ENCODE measurements at places on chromosomes 3 and 15. TPM values are rescaled to one million over a fixed set of nuclear protein-coding genes. Genes with fewer than 3 reads are reported as not detected.
A peak's percentile ranks its signal among the peaks of the same experiment; 100 is the strongest.

DNA sequence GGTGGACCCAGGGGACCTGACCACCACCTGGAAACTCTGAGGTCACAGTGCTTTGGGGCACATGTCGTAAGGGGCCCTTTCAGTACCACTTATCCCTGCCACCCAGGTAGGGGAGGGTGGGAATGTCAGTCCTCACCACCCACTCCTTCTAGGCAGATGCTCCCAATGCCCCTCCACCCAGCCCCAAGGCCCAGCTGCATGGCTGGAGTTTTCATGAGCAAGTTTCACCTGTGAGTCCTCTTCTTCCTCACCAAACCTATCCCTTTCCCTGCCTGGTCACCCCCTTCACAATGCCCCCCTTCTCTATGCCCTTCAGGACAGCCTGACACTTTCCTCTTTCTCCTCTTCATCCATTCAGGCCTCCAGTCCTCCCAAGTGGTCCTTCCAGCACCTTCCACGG is 9.8 kb downstream of the FAM174B start:
- H3K4me3 ChIP-seq, result no peak overlapping the region
- no peak for DNase-seq
- no peaks in the 10 kb centered on the region for H3K4me1 ChIP-seq

ARID3B gene
- total RNA-seq, result 2.7 TPM

DNA sequence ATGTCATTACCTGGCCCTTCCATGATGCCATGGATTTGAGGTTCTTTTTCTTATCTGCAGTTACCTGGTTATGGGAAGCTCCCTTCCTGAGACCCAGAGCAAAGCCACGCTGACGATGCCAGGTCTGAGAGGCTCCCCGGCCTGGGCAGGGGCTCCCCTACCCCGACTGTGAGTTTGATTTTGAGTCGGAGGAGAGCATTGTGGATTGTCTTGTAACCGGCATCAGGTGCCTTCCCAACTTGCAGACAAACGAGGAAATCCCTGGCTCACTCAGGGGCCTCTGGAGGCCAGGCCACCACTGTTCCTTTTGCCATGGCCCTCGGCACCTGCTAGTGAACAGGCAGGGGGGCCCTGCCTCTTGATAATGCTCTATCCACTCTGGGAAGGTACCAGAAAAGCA is 151.4 kb downstream of the ATP10A start:
- no peaks in the 10 kb centered on the region for H3K4me1 ChIP-seq
- no peak overlapping the region for H3K4me3 ChIP-seq
- H3K27me3 ChIP-seq, result no peaks in the 10 kb centered on the region
- no peak overlapping the region for H3K27ac ChIP-seq
- peak; percentile 6 for DNase-seq

GRCh38 chr15:39799552-39800011 is 16.9 kb upstream of the FSIP1 start:
- H3K27me3 ChIP-seq, result no peaks in the 10 kb centered on the region
- H3K36me3 ChIP-seq, result peaks cover 40% of the 10 kb centered on the region
- no peaks in the 10 kb centered on the region for H3K4me1 ChIP-seq
- H3K4me3 ChIP-seq, result no peak overlapping the region
- no peak overlapping the region for H3K27ac ChIP-seq

- no peaks in the 10 kb centered on the region for H3K27me3 ChIP-seq
- H3K27ac ChIP-seq, result peak overlapping the region; percentile 97
- H3K4me3 ChIP-seq, result peak overlapping the region; percentile 99
- H3K36me3 ChIP-seq, result peaks cover 27% of the 10 kb centered on the region
- peaks cover 12% of the 10 kb centered on the region for H3K4me1 ChIP-seq
- peak; percentile 68 for DNase-seq
Measured at GRCh38 chr3:170180079-170180907, 1.2 kb downstream of the PHC3 start.

GRCh38 chr15:32685576-32685975 is 32.2 kb upstream of the GREM1 start:
- H3K4me3 ChIP-seq, result no peak overlapping the region
- no peak for DNase-seq
- peaks cover 54% of the 10 kb centered on the region for H3K4me1 ChIP-seq
- peaks cover 6% of the 10 kb centered on the region for H3K36me3 ChIP-seq
- H3K27ac ChIP-seq, result peak overlapping the region; percentile 98

TMEM266 gene
- total RNA-seq, result not detected

DNA sequence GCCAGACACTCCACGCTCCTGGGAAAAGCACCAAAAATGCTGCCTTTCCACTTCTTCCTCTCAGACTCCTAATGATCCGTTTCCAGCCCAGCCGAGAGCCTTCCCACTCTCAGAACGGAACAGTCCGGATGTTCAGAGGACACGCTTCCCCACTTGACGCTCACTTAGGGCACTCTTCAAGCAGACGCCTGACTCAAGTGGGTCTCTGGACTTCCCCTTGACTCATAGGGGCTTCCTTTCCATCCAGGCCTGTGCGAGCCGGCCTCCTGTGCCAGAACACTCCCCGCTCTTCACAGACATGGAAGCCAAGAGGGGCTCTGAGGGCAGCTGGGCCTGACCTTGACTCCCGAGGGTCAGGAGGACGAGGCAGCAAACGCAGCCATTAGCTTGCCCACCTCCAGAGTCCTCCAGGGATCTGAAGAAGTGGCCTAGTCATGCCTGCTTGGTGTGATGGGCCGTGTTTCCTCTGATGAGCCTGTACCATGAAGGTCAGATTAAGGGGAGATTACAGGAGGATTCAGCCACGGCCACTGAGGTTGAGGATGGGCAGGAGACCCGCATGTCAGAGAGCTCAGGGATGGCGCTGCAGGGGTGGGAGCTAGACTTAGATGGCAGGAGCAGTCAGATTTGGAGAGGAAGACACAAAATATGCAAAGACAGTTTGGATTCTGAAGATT is 114.7 kb upstream of the TLE3 start:
- no peaks in the 10 kb centered on the region for H3K36me3 ChIP-seq
- DNase-seq, result no peak
- no peak overlapping the region for H3K4me3 ChIP-seq
- no peak overlapping the region for H3K27ac ChIP-seq
- no peaks in the 10 kb centered on the region for H3K4me1 ChIP-seq

NISCH gene
- total RNA-seq, result 83.2 TPM

DNA sequence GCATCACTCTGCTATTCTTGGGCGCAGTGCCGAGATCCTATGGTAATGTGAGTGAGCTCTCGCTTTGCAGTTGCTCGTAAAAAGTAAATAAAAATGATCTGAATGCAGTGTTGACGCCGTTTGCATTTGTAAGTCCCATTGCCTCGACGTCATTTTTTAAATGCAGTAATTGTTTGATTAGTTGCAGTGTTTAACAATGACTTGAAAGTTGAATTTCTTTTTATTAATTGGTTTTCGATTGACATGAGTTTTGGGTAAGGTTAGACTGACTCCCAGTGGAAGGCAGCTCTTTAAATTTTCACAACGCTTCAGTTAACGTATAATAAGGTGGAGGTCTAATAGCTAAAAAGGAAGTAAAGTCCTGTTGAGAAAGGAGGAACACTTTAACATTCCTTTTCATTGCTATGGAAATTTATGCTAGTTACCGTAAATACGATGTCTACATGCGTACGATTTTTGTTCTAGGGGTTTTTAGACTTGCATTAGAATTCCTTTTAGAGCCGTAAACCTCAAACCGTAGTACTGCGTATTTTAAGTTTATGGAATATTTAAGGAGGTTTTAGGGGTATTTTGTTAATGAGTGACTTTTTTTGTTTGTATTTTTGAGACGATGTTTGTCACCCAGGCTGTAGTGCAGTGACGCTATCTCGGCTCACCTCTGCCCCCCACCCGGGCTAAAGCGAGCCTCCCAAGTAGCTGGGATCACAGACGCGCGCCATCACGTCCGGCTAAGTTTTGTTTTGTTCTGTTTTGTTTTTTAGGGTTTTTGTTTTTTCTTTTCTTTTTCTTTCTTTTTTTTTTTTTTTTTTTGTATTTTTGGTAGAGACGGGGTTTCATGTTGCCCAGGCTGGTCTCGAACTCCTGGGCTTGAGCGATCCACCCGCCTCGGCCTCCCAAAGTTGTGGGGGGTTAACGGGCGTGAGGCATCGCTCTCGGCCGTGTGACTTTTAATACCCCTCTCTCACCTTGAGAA is 1.4 kb downstream of the MORF4L1 start:
- no peak for DNase-seq
- peaks cover 45% of the 10 kb centered on the region for H3K4me1 ChIP-seq
- peak overlapping the region; percentile 97 for H3K4me3 ChIP-seq
- H3K36me3 ChIP-seq, result no peaks in the 10 kb centered on the region
- H3K27me3 ChIP-seq, result no peaks in the 10 kb centered on the region

GRCh38 chr15:65476903-65477302 is 40.6 kb downstream of the DPP8 start:
- H3K36me3 ChIP-seq, result peaks cover 57% of the 10 kb centered on the region
- H3K27ac ChIP-seq, result no peak overlapping the region
- no peaks in the 10 kb centered on the region for H3K4me1 ChIP-seq
- H3K27me3 ChIP-seq, result no peaks in the 10 kb centered on the region
- no peak for DNase-seq
- no peak overlapping the region for H3K4me3 ChIP-seq

All from osteoblast (primary cell).